ENCODE measurements at places on chromosomes 4 and X.

DNA sequence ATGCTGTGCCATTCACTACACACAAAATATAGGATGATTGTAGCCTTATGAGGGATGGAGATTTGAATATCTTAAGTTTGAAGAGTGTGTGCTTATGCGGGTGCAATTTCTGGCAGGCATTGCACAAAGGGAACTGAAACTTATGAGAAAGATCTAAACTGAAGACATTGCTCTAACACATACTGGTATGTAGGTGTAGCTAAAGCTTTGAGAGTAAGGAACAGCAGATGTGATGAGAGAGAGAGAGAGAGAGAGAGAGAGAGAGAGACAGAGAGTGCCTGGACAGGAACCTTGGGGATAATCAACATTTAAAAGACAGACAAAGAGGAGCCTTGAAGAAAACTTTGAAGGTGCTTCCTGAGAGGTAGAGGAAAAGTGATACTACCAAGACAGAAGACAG, 379.7 kb downstream of the SPRY1 start:
- no peaks in the 10 kb centered on the region for H3K4me1 ChIP-seq

- H3K27me3 ChIP-seq: no peaks in the 10 kb centered on the region
- H3K36me3 ChIP-seq: no peaks in the 10 kb centered on the region
- H3K4me3 ChIP-seq: no peak overlapping the region
- DNase-seq: no peak
- no peak overlapping the region for H3K27ac ChIP-seq
Observed at GRCh38 chr4:37680089-37680488, 6.1 kb downstream of the RELL1 start.

- H3K36me3 ChIP-seq: no peaks in the 10 kb centered on the region
- H3K27me3 ChIP-seq: no peaks in the 10 kb centered on the region
- H3K4me3 ChIP-seq: no peak overlapping the region
- no peak overlapping the region for H3K27ac ChIP-seq
- DNase-seq: peak; percentile 1
Observed at GRCh38 chrX:46704767-46705386, 54.0 kb downstream of the SLC9A7 start.

DNA sequence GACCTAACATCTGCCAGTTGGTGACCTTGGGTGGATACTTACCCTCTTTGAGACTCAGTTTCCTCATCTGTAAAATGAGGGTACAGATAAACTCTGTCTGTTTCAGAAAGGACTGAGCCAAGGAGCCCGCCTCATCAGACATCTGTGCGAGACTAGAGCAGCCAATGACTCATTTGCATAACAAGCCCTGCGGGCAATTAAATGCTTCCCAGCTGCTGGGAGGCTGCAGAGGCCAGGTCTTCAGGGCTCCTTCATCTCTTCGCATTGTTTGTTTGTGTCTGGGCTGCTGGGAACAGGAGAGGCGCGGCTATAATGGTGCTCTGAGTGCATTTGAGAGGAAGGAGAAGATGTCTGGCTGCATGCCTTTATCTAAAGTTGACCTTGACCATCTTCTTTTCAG, 85.0 kb downstream of the ADRA2C start:
- H3K4me1 ChIP-seq: no peaks in the 10 kb centered on the region
- DNase-seq: no peak
- no peak overlapping the region for H3K4me3 ChIP-seq
- H3K36me3 ChIP-seq: no peaks in the 10 kb centered on the region
- H3K27me3 ChIP-seq: peaks cover 5% of the 10 kb centered on the region

DNA sequence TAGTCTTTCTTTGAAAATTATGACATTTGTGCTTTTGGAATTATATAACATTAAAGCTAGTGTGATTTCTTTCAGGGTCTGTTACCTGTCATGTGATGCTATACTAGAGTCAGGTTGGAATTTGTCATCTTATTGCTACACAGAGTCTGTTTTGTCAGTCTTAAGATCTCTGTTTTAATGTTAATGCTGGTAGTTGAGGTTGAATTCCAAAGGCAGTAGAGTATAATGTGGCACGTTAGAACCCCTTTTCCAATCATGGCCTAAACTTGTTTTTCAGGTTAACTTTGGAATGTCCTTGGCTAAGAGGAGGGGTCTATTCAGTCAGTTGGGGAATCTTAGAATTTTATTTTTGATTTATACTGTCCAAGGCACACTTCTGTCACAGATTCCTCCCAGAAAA, 258.5 kb downstream of the PABPC4L start:
- H3K4me3 ChIP-seq: no peak overlapping the region
- no peaks in the 10 kb centered on the region for H3K36me3 ChIP-seq
- H3K4me1 ChIP-seq: no peaks in the 10 kb centered on the region
- DNase-seq: no peak

DNA sequence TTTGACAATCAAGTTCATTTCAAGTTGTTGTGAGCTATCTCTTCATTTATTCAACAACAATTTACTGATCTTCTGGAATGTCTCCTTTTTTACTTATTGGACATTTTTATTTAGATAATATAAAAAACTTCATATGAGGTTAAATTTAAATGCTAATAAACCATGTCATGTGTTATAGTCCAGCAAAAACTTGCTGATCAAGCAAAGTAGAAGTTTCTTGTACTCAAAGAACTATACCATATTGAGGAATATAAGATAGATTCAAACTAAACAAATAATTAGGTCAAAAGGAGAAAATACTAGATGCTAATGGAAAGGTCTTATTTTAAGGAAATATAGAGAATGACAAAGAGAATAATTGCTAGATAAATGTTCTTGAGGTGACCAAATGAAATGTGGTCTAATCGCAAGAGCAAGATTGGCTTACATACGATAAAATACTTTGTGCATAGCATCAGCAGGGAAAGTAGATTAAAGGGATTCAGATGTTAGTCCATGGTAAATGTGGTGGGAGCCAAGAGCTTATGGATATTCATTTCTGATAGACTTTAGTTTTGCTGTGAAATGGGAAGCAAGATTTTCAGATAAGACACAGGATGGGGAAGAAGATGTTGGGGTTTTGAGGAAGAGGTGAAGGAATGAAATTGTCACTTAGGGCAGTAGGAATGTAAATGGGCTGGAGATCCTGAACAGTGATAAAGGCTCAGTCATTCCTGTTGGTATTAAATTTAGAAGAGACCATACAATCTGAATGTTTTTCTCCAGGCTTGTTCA, 229.5 kb downstream of the MAPK10 start:
- H3K4me3 ChIP-seq: no peak overlapping the region
- H3K27ac ChIP-seq: no peak overlapping the region
- no peaks in the 10 kb centered on the region for H3K27me3 ChIP-seq
- no peaks in the 10 kb centered on the region for H3K36me3 ChIP-seq

DNA sequence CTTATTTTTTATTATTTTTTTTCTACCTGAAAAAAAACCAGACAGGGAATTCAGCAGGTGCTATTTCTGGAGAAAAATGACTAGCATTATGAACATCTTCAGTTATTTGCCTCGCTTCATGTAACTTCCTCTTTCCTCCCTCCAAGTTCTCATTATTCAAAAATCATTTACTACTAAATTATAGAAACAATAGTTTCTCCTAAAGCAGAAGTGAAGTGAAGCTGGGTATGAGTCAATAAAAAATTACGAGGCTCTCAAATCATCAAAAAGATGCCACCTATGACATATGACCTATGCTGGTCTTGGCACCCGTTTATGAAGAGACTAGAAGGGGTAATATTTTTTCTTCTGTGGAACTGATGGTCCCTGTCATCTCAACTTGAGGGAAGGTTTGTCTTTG, 145.0 kb upstream of the AADAT start:
- no peak for DNase-seq
- no peaks in the 10 kb centered on the region for H3K27me3 ChIP-seq
- no peak overlapping the region for H3K4me3 ChIP-seq
- no peaks in the 10 kb centered on the region for H3K4me1 ChIP-seq
- H3K27ac ChIP-seq: no peak overlapping the region
- H3K36me3 ChIP-seq: no peaks in the 10 kb centered on the region

DNA sequence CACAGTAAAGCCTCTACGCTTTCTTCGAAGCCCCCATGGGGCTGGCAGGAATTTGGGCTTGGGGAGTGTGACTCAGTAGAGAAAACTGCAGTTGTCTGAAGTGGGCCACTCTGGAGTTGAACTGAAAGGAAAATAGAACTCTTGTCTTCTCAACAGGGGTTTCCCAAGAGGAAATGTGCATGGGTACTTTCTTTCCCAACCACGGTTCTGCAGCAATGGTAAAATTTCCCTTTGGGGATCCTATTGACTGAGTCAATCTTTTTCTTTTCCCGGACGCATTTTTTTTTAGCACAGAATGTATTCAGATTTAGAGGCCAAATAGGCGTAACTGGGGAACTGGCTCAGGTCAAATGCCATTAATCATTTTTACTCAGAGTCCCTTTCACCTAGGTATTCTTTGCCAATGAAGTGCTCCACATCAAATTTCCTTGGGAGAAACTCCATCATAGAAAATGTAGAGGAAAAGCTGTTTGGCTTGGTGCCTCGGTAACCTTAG, 269.3 kb downstream of the STIM2 start:
- H3K36me3 ChIP-seq: no peaks in the 10 kb centered on the region
- no peaks in the 10 kb centered on the region for H3K4me1 ChIP-seq
- no peak overlapping the region for H3K4me3 ChIP-seq
- no peaks in the 10 kb centered on the region for H3K27me3 ChIP-seq
- no peak for DNase-seq

GRCh38 chr4:97942951-97943350, 200.3 kb downstream of the STPG2 start:
- DNase-seq: no peak
- no peaks in the 10 kb centered on the region for H3K36me3 ChIP-seq
- no peaks in the 10 kb centered on the region for H3K4me1 ChIP-seq
- H3K27ac ChIP-seq: no peak overlapping the region

GRCh38 chrX:134794692-134795091, 136.4 kb upstream of the PLAC1 start:
- peaks cover 6% of the 10 kb centered on the region for H3K4me1 ChIP-seq
- no peak overlapping the region for H3K4me3 ChIP-seq
- no peak for DNase-seq
- peaks cover 17% of the 10 kb centered on the region for H3K36me3 ChIP-seq

- H3K36me3 ChIP-seq: no peaks in the 10 kb centered on the region
- peak overlapping the region; percentile 49 for H3K27ac ChIP-seq
- H3K4me3 ChIP-seq: peak overlapping the region; percentile 41
- peaks cover 5% of the 10 kb centered on the region for H3K27me3 ChIP-seq
Observed at GRCh38 chr4:40630335-40631021, 814 bp upstream of the RBM47 start.

DNA sequence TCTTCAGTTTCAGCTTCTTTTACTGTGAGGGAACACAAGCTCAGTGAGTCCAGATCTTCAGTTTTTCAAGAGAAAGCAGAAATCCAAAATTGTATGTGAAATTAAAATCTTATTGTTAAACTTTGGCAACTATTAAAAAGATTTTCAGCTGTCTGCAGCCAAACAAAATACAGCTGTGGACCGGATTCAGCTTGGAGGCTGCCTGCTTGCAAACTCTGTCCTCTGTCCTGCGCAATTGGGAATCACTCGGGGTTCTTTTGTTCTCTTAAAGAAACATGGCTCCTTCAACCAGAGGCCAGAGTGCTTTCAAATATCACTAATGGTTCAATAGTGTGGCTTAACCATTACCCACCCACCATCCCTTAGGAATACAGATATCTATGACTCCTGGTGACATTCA, 201.2 kb downstream of the CHIC2 start:
- no peaks in the 10 kb centered on the region for H3K36me3 ChIP-seq
- no peak for DNase-seq
- no peaks in the 10 kb centered on the region for H3K4me1 ChIP-seq
- H3K27me3 ChIP-seq: no peaks in the 10 kb centered on the region

- DNase-seq: no peak
- no peaks in the 10 kb centered on the region for H3K4me1 ChIP-seq
- H3K27ac ChIP-seq: no peak overlapping the region
- no peak overlapping the region for H3K4me3 ChIP-seq
- H3K27me3 ChIP-seq: peaks cover 3% of the 10 kb centered on the region
Observed at GRCh38 chr4:183350317-183351071, 28.3 kb upstream of the CLDN24 start.

GRCh38 chr4:85482010-85482738, 7.2 kb downstream of the ARHGAP24 start:
- no peaks in the 10 kb centered on the region for H3K36me3 ChIP-seq
- H3K27ac ChIP-seq: no peak overlapping the region
- no peak overlapping the region for H3K4me3 ChIP-seq

DNA sequence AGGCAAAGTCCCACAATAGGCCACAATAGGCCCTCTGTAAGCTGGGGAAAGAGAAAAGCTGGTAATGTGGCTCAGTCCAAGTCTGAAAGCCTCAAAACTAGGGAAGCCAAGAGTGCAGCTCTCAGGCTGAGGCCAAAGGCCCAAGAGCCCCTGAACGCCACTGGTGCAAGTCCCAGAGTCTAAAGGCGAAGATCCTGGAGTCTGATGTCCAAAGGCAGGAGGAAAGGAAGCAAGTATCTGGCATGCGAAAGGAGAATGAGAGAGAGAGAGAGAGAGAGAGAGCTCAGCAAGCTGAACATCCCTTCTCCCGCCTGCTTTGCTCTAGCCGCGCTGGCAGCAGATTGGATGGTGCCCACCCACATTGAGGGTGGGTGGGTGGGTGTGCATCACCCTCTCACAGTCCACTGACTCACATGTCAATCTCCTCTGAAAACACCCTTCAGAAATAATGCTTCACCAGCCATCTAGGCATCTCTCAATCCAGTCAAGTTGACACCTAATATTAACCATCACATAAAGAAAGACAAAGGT, 30.9 kb upstream of the ELF2 start:
- no peaks in the 10 kb centered on the region for H3K4me1 ChIP-seq
- no peaks in the 10 kb centered on the region for H3K36me3 ChIP-seq
- H3K27ac ChIP-seq: no peak overlapping the region
- H3K27me3 ChIP-seq: no peaks in the 10 kb centered on the region
- DNase-seq: no peak
- no peak overlapping the region for H3K4me3 ChIP-seq

- H3K27ac ChIP-seq: no peak overlapping the region
- no peak overlapping the region for H3K4me3 ChIP-seq
- H3K36me3 ChIP-seq: no peaks in the 10 kb centered on the region
- no peaks in the 10 kb centered on the region for H3K27me3 ChIP-seq
- peaks cover 7% of the 10 kb centered on the region for H3K4me1 ChIP-seq
Observed at GRCh38 chr4:122045533-122045932, 93.7 kb upstream of the TRPC3 start.

GRCh38 chr4:2063557-2064275, 4.6 kb downstream of the NAT8L start:
- no peaks in the 10 kb centered on the region for H3K4me1 ChIP-seq
- H3K27ac ChIP-seq: no peak overlapping the region
- H3K36me3 ChIP-seq: no peaks in the 10 kb centered on the region
- H3K4me3 ChIP-seq: no peak overlapping the region
- DNase-seq: no peak
- H3K27me3 ChIP-seq: no peaks in the 10 kb centered on the region

GRCh38 chrX:73977542-73978169, 326.3 kb upstream of the ZCCHC13 start:
- no peak overlapping the region for H3K4me3 ChIP-seq
- H3K4me1 ChIP-seq: peaks cover 8% of the 10 kb centered on the region
- no peak for DNase-seq
- H3K36me3 ChIP-seq: no peaks in the 10 kb centered on the region

GRCh38 chr4:828641-829271, 2.8 kb upstream of the CPLX1 start:
- H3K4me3 ChIP-seq: no peak overlapping the region
- no peak for DNase-seq
- H3K27me3 ChIP-seq: peaks cover 29% of the 10 kb centered on the region
- no peaks in the 10 kb centered on the region for H3K36me3 ChIP-seq
- H3K4me1 ChIP-seq: peaks cover 25% of the 10 kb centered on the region
- no peak overlapping the region for H3K27ac ChIP-seq

Measured in natural killer cell (primary cell).